ENCODE measurements at places on chromosomes 6 and 20.

- no peak for DNase-seq
These were observed 22.5 kb upstream of the CST3 start for GRCh38 chr20:23659989-23660837.

- peak; percentile 9 for DNase-seq
These were observed 5.8 kb upstream of the PACSIN1 start for GRCh38 chr6:34459899-34460593.

DNA sequence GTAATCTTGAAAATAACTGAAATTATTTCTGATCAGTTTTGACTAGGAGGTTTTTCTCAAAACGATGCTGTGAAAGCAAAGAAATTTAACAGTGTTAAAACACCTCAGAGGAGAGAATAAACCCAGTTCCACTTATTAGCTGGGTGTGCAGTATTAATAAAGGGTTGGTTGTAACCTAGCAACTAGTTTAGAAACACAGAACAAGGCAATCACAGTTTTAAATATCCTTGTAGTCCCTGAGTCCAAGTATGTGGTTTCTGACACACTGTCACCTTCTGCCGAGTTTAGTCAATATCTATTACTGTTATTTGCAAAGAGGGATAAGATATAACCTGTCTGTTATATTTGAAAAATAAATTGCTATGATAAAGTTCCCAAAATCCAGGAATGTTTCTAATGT is 70.2 kb upstream of the INSM1 start:
- DNase-seq = no peak

- no peak for DNase-seq
These were observed 188.4 kb upstream of the TSHZ2 start for GRCh38 chr20:52783769-52784168.

DNA sequence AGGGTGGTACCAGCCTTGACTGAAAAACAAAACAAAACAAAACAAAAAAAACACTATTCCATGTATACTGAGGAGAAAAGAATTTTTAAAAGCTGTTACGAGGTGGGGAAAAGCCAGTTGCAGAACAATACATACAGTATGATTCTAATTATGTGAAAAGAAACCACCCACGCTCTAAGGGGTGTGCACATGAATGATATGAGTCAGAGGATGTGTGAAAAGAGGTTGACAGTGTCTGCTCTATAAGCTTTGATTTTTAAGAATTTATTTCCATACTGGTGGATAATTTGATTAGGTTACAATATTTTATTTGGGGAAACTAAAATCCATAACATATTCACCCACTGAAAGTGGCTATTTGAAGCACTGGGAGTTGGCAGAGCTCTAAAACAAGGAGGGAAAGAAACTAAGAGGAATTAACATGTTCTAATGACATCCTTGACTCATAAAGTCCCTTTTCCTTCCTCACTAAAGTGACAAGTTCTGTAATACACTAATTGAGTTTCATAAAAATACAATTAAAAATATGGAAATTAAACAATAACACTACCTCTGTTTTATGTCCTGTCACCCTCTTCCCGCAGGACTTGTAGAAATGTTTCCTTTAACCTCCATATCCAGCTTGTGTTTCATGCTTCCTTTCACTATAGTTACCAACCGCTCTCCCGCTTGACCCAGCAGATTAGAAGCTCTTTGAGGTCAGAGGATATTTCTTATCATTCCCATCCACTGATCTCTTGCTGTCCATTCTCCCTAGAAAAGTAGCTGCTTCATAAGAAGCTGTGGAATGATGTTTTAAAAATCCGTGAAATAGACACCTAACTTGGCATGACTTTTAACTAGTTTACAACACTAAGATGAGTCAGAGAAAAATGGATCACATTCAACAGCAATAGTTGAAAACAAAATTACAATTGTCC is 118.6 kb upstream of the CCDC28A start:
- no peak for DNase-seq

- DNase-seq = no peak
These were observed 91.2 kb upstream of the EEF1E1 start for GRCh38 chr6:8193541-8193940.

GRCh38 chr20:7765221-7765620 is 175.0 kb downstream of the HAO1 start:
- DNase-seq = no peak

- peak; percentile 34 for DNase-seq
These were observed 67.0 kb downstream of the TNFRSF21 start for GRCh38 chr6:47242483-47243386.

- no peak for DNase-seq
These were observed 127.8 kb downstream of the ZMYND8 start for GRCh38 chr20:47228654-47229053.

DNA sequence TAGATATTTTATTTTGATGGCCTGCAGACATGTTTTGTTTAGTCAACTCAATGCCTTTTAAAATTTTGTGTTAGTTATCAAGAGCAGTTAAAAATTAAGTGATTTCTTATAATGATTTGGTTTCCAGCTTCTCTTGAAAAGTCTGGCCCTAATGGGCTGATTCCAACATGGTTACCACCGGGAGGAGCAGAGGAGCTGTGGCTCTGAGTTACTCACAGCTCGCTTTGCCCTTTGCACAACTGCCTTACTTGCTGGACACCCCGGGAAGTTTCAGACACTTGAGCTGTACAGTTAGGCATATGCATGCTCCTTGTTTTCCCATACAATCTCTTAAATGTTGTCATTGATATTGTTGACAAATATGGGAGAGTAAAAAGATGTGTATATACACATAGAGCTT is 173.1 kb upstream of the MMS22L start:
- no peak for DNase-seq

- DNase-seq = no peak
These were observed 759.8 kb upstream of the CITED2 start for GRCh38 chr6:140134224-140134623.

DNA sequence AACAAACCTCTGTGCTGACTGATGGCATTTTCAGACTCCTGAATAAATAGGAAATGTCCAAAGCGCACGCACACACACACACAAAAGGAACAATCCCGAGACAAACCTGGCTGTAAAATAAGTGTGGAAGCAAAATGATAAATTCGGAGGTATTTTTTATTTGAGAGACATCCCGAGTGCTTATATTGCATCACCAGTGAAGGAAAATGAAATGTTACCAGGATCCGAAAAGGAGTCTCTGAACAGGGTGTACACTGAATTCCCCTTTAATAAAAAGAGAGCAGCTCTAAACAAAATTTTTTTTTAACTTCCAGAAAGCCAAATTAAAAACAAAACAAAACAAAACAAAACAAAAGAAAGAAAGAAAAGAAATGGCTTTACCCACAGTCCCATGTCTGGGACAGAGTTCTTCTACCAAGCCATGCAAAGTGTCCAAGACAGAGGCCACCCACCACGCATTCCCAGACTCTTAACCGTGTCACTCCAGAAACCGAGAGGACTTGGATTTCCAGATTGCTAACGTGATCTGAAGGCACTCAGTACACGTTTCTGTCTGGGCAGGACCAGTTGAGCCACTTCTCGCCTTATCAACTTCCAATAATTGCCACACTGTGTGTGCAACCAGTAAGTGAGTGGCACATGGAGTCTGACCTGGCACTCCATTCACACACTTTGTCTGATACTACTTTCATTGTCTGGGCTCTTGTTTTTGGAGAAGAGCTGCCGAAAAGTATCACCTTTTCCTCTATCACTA is 817 bp downstream of the ME1 start:
- DNase-seq = no peak

DNA sequence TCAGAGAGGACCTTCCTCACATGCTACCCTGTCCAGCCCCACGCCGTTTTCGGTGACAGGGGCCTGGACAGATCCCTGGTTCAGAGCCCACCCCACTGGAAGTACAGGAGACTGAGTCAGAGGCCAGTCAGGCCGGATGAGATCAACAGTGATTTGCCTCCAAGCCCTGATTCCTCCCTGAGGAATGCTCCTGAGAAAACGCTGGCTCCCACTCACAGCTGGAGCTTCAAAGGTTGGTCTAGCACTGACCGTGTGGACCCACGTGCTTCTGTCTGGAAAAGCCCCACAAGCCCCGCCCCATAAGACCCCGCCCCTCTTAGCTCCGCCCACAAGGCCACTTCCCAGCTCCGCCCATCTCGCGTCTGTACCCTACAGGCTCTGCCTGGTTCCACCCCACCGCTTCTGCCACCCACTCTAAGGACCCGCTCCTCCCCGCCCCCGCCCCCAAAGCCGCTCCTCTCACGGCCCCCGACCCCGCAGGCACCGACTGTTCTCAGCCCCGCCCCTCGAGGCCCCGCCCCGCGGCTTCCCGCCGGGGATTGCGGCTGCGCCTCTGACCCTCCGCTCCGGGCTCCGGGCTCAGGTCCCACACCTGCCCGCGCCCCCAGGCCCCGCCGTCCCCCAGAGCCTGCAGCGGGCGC is 64.9 kb upstream of the BHLHE23 start:
- no peak for DNase-seq

- DNase-seq = no peak
These were observed 40.1 kb upstream of the DYNLRB1 start for GRCh38 chr20:34475979-34476736.

- no peak for DNase-seq
These were observed 21.0 kb downstream of the KIF13A start for GRCh38 chr6:17966451-17966850.

DNA sequence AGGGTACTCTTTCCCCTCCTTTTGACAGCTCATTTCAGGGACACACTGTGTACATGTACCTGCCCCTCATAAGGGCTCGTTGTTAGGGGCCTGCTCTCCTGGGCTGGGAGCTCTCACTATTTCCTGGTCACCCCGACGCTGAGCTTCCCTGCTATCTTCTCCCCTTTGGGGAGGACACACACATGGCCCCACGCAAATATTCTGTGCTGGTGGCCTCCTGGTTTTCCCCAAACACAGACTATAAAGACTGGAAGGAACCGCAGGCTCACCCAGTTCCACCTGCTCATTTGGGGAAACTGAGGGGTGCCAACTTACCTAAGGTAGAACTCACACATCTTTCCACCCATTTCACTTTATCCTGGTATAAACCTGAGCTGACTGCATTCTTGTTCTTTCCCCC is 301.4 kb upstream of the SUPT3H start:
- no peak for DNase-seq
